OCI-M1 (cell line): ENCODE measurements at places on chromosomes 3 and 15.

DNA sequence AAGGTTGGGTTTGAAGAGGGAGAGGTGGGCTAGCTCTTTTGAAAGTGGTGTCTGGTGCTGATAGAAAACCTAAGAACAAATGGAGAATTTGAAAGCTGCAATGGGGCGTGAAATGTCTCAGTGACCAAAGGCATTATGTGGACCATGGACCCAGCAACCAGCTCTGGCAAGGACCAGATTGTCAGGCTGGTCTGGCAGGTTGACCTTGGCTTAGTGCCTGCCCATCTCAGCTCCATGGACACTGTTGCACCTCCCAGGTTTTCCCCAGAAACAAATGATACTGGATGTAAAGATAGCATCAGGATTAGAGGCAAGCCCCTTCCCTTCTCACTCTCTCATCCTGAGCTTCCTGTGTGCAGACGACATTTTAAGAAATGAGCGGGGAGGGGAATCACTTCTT lies 302.9 kb upstream of the LRRFIP2 start:
- DNase-seq, result no peak

GRCh38 chr3:116281313-116282143 lies 163.8 kb downstream of the LSAMP start:
- DNase-seq, result no peak

- DNase-seq, result no peak
Measured at GRCh38 chr3:194212161-194212844, 76.4 kb downstream of the HES1 start.

GRCh38 chr3:179760944-179761343 lies 108.1 kb downstream of the USP13 start:
- DNase-seq, result no peak

DNA sequence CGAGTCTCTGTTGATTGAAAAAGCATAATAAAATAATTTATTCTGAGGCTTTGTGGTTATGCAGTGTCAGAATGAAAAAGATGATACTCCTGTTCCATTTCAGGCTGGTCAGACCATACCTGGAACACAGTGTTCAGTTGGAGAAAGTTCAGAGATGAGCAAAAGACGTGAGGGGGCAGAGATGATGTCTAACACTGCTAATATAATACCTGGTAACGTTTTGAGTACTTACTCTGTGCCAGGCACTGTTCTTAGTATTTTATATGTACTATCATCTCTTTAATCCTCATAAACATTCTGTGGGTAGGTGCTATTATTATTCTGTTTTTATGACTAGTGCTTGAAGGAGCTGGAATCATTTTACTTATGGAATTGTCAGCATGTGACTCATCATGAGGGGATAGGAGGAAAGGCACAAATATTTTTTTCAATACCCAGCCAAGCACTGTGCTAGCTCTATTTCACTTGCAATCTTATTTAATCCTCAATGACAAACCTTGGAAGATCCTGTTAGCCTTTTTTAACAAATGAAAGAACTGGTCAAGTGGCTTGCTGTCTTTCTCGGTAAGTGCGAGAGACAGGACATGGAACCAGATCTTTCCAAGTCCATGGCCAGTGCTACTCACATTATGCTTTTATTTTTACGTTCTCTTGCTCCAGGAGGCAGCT lies 31.8 kb downstream of the IQGAP1 start:
- DNase-seq, result no peak

- no peak for DNase-seq
Measured at GRCh38 chr3:194875581-194876402, 190.1 kb downstream of the FAM43A start.

GRCh38 chr3:16911916-16912315 lies 27.2 kb downstream of the PLCL2 start:
- DNase-seq, result no peak

DNA sequence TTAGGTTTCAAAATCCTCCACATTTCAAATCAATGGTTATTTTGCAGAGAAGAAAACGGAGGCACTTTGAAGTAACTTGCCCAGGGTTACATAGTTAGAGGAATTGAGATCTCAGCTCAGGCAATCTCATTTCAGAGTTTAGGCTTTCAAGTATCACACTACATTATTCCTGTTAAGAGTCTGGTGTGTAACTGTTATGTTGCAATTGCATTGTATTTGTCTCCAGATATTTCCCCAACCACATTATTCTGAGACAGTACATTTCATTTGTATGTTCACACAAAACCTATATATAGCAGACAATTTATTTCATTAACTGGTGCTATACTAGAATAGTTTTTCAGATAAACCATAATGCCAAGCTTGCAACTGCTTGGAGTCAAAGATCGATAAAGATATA lies 154.2 kb upstream of the TSPAN3 start:
- peak; percentile 5 for DNase-seq

DNA sequence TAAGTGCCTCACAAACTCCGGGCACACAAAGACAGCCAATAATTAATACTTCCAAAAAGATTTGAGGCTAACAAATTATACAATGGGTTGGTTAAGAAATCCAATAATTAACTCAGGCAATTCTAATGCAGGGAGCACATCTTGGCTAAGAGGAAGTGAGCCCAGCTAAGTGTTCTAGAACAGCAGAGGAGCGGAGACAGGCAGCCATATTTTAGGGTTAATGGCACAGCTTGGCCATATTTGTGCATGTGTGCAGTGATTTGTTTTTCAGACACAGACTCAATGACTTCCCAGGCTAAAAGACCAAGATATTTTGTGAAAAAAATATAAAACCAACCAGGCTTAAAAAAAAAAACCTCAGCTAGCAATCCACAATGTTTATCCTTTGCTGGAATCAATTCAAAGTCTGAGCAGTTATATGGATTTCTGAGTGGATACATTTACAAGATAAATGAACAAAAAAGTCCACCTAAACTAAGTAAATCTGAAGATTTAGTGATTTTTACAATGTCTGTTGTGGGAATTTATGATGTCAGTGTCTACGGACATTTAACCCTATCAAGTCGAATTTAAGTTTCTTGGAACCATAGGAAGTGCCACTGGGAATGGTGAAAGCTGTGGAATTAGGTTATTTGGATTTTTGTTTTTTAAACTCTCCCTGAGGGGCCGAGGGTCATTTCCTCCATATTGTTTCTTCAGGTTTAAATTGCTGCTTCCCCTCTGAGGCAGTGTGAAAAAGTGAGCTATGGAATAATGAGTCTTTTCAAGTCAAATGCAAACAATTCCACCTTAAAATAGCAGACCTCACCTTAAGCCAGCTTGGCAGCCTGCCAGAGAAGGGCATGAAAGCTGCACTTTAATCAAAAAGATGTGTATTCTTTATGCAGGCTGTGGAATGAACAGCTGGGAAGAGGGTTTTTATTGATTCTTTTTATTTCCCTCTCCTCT lies 413.7 kb upstream of the TBL1XR1 start:
- DNase-seq, result no peak

- no peak for DNase-seq
Measured at GRCh38 chr15:25778161-25778560, 85.0 kb downstream of the ATP10A start.

- no peak for DNase-seq
Measured at GRCh38 chr3:116821371-116821770, 111.8 kb downstream of the TUSC7 start.

- no peak for DNase-seq
Measured at GRCh38 chr3:30646181-30646876, 39.9 kb downstream of the TGFBR2 start.

GRCh38 chr15:68818769-68819494 lies 1.8 kb downstream of the ANP32A start:
- peak; percentile 89 for DNase-seq

DNA sequence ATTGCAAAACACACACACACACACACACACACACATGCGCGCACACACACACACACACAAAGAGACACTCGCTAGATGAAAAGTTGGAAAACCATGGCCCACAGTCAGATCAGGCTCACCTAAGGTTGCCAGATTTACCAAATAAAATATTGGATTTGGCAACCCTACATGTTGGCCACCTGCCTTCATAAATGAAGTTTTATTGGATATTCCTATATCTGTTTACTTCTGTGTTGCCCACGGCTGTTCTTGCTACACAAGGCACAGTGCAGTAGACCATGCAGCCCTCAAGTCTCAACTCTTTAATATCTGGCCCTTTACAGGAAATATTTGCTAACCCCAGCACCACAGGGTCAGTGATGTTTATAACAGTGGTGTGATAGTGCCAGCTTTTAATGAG lies 445.0 kb upstream of the PROK2 start:
- DNase-seq, result no peak

DNA sequence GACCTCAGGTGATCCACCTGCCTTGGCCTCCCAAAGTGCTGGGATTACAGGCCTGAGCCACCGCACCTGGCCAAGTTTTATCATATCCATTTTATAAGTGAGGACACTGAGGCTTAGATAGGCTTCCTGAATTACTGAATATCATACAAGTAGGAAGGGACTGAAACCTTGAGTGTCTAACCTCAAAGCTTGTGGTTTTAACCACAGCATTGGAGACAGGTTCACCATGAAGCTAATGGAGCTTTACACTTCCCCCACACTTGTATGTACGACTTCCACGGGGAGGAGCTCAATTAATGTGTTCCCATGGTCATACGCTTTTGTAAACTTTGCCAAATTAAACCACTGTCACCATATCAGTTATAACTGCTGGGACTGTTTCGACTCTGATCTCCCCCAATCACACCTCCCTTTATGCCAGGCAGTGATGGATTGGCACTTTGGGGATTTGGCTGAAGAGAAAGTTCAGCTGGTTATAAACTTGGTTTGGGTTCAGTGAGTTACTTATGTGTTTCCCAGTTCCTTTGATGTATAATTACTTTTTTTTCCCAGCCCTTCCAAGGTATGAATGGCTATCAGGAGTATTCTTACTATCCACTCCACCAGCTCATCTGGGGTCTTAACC lies 38.4 kb upstream of the MEIS2 start:
- DNase-seq, result peak; percentile 43
